NCI-H187 (cell line): ENCODE measurements at places on chromosomes 13 and 19.

DNA sequence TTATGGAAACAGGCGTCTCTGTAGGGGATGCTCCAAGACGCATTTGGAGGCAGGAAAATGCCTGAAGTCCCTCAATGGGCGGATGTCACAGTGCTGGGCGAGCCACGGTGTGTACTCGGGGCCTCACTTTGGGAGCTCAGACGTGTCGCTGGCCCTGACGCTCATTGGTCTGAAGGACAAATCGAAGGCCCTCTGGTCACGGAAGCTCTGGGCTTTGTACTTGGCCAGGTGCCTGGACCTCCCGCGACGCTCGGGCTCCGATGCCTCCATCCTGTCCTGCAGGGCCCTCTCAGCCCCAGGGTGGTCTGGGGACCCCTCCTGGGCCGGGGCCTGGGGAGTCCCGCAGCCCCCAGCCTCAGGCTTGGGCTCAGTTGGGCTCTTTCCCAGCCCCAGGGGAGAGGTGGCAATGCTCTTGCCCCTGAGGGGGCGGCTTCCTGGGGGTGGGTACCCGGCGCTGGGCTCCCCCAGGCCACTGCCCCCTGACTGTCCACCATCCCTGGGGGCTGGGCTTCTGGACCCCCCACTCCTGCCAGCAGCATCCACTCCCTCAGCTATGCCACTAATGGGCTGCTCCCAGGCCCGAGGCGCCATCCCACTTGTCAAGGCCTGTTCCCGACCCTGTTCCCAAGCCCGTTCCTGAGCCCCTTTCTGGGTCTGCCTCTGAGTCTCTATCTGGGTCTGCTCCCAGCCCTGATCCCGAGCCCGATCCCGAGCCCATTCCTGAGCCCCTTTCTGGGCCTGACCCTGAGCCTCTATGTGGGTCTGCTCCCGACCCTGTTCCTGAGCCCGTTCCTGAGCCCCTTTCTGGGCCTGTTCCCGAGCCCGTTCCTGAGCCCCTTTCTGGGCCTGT, 39.5 kb upstream of the GRTP1 start:
- DNase-seq: no peak

DNA sequence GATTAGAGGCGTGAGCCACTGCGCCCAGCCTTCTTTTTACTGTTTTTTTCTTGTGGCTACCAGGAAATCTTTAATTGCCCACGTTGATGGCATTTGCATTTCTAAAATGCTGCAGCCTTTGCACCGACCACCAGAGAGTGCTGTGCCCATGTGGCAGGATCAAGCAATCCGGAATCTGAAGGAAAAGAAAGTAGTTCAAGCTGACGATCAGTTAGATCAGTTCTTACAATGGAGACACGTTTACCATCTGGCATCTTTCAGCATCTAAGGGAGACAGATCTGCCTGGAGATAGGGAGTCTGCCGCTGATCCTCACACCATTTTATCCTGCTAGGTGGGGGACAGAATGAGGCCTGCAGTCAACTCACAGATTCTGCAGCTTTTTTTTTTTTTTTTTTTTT, 19.9 kb downstream of the TINCR start:
- DNase-seq: no peak

GRCh38 chr19:56253737-56254136, 18.8 kb upstream of the EDDM13 start:
- DNase-seq: peak; percentile 4

DNA sequence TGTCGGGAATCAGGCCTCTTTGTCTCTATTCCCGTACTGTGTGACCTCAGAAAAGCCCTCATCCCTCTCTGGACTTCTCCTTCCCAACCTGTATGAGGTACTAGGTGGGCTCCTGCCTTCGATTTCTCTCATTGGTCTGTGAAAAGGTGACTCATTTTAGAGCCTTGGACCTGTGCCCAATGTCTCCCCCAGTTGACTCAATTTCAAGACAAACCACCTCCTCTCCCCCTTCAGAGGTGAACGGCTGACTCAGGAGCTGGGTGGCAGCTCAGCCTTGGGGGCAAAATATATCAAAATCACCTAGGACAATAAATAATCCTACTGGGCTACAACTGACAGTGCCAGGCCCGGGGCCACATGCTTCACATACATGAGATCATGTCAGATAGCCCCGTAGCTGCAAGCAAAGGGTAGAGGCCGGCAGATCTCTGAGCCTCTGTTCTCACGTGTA, 630 bp downstream of the COQ8B start:
- no peak for DNase-seq

DNA sequence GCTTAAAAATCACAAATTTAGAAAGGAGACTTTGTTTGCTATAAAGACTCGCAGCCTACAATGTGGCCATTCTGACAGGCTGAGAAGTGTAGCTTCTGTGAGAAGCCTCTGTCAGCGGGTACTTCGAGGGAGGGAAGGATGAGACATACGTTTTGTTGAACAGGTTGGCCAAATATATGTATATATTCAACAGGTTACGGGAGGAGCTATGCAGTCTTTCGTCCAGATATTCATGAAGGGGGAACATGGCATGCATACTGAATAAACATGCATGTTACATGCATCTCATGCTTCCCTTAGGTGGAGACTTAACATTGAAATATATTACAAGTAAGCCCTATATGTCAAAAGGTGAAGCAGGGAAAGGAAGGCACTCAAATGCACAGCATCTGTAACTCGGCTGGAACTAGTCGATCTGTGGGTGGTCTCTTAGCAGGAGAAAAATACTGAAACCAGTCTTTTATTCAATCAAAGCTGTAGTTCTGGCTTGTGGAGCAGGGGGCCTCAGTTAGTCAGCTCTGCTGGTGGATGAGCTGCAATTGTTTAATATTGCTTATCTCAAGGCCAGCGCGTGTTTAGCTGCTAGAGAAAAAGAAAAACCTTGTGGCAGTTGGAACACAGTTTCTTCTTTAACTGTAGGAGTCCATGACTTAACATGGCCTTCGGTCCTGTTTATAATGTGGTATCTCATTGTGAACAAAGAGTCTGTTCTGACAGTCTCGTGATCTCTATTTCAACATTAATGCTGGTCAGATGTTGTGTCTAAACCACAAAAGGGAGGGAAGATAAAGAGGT, 94.3 kb downstream of the FAM216B start:
- DNase-seq: no peak

- peak; percentile 87 for DNase-seq
Measured at GRCh38 chr19:2333027-2333806, 4.7 kb downstream of the SPPL2B start.

GRCh38 chr13:80235967-80236302, 105.0 kb downstream of the SPRY2 start:
- DNase-seq: no peak

GRCh38 chr13:98144027-98144741, 1.3 kb downstream of the FARP1 start:
- DNase-seq: no peak

GRCh38 chr19:50300814-50301606, 28.2 kb downstream of the KCNC3 start:
- no peak for DNase-seq
